ENCODE measurements at places on chromosomes 1 and 21.
A peak's percentile ranks its signal among the peaks of the same experiment; 100 is the strongest.

GRCh38 chr1:81424061-81424460 lies 376.7 kb upstream of the ADGRL2 start:
- peak; percentile 35 for DNase-seq

- DNase-seq, result peak; percentile 3
Measured at GRCh38 chr1:219659684-219660083, 46.8 kb upstream of the ZC3H11B start.

DNA sequence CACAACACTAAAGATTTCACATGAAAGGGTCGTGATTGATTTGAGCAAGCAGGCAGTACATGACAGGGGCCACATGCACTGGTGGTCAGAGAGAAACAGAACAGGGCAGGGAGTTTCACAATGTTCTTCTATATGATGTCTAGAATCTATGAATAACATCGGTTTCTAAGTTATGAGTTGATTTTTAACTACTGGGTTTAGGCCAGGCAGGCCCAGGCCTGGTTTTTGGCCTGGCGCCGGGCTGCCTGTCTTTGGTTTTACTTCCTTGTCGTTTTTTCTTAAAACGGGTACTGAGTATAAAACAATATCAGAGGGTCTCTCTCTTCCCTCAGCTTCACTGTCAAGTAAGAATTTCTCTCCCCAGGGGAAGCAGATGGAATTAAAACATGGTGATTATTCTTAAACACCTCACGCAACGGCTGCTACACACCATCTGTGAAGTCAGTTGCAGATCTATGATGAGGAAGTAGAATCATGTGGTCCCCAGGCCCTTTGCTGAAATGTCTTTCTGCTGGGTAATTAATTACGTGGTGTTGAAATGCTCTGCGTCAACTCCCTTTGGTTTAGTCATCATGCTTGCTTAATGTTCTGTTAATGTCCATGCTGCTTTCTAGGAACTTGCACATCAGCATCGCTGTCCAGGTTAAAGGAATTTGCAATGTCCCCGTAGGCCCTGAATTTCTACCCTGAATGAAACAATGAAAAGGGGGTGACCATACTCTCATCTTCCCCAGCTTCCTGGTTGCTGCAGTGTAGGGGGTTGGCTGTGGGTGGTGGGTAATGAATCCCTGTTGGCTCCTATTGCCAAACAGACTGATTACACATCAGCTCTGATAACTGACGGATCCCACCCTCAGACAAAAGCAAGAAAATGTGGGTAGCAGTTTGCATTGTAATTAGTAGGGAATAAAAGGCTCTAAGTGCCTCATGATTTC lies 70.3 kb downstream of the SERINC2 start:
- peak; percentile 98 for DNase-seq

DNA sequence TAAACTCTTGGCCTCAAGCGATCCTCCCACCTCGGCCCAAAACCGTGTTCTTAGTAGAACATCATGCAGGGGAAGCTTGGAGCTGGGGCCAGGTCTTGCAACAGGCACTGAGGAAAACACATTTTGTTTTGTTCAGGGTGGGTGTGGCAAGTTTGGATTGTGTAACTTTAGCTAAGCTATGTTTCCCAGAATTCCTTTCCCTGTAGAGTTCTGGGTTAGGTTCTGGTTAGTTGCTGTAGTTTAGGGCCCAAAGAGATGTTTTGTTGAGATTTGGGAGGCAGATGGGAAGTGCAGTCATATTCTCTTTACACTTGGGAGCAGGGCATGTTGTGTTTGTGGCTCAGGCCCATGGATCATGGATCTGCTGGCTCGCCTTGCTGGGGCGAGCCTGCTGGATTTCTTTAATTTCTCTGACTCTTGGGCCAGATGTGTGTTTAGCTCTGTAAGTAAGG lies 24.0 kb downstream of the PLA2G5 start:
- DNase-seq, result peak; percentile 64

DNA sequence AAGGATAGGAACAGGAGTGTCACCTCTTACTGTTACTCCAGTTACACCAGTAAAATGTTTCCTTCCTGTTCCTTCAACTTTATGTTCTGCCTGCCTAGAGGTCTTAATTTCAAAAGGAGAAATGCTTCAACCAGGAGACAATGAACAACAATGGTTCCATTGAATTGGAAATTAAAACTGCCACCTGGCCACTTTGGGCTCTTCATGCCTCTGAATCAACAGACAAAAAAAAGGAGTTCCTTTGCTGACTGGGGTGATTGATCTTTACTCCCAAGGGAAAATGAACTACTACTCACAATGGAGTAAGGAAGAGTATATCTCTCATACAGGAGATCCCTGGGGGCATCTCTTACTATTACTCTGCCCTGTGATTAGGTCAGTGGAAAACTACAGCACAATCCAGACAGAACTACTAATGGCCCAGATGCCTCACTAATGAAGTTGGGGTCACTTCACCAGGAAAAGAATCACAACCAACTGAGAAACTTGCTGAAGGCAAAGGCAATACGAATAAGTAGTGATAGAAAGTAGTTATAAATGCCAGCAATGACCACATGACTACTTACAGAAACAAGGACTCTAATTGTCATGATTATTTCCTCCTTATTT lies 76.6 kb upstream of the PRDX6 start:
- DNase-seq, result no peak

DNA sequence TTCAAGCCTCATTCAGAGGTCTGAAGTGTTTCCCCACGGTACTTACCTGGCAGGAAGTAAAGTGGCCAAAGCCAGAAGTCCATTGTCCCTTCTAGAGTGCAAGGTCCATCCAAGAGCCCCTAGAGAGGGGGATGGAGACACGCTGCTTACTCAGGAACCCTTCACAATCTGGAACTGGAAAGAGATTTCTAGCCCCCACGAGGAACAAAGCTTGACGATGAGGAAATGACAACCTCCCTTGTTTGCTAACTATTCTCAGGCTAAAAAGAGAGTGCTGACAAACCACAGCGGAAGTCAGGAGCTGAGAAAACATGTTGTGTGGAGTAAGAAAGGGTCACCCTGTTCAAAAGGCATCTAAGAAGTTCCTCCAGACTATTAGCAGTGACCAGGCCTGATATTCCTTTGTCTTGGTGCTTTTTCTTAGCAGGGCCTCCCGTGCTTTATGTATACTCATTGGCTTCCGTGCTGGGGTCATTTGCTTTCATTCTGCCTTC lies at the start of gene FCMR:
FCMR (minus strand) TSS at position 170 of the 494 bp plus-strand sequence; CDS start at position 83, 87 bp downstream.
- DNase-seq, result no peak

DNA sequence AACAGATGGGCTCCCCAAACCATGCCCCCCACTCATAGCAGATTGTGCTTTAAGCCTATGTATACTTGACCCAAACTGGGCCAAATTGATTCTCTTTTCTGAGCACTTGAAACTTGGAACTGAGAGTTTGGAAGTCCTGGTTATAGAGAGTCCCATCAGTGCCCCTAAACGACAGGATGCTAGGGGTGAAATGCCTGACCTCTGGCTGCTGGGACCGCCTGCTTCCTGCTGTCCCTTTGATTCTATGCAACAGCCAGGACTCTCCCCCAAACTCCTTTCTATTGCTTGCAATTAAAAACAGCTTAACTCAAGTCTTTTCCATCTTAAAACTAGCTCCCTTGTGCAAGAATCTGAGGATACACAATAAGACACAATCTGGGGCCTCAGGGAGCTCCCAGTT lies 4.7 kb downstream of the C1orf210 start:
- DNase-seq, result no peak

DNA sequence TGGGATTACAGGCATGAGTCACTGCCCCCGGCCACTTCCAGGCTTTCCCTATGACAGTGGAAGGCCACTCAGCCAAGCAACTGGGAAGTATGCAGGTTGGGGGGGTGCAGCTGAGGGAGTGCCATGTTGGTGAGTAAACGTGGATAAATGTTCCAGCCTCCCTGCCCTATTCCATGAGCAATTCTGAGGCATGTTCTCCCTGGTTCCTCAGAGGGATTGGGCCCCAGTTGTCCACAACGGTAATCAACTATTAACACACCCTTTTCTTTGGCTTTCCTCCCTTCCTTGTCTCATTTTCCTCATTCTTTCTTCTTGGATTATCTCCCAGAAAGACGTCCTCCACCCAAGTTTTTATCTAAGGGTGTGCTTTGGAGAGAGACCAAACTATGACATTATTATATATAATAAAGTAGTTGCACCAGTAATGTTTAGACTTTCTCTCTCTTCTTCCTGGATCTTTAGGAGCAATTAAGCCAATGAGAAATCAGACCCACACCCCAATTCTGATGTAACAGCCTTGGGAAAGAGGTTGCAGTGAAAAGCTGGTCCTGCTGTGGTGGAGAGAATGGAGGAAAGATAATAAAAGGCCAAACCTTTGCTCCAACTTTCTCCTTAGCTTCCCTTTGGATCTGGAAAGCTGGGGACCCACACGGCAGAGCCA lies 6.8 kb upstream of the SLAMF9 start:
- peak; percentile 95 for DNase-seq

DNA sequence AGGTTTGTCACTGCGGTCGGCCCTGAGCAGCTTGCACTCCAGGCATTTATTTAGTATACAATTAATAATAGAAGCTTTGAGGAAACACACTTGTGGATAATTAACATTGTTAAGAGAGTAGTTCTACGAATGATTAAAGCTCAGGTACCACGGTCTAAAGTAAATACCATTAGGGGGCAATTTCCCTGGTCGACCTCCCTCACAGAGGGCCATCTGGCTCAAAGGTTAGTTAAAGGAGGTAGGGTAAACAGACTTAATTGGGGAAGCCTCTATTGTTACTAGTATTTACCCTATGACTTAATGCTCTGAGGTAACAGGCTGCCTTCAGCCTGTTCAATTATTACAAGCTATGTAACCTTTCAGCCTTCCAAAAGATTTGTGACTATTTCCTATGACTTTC lies 122.3 kb upstream of the SLC44A3 start:
- no peak for DNase-seq

- peak; percentile 40 for DNase-seq
Measured at GRCh38 chr1:182279724-182280503, 111.7 kb downstream of the GLUL start.

Measured in AG10803 (cell line).